Frontal cortex (tissue), 4 donors: ENCODE measurements at places on chromosomes 4 and X.

DNA sequence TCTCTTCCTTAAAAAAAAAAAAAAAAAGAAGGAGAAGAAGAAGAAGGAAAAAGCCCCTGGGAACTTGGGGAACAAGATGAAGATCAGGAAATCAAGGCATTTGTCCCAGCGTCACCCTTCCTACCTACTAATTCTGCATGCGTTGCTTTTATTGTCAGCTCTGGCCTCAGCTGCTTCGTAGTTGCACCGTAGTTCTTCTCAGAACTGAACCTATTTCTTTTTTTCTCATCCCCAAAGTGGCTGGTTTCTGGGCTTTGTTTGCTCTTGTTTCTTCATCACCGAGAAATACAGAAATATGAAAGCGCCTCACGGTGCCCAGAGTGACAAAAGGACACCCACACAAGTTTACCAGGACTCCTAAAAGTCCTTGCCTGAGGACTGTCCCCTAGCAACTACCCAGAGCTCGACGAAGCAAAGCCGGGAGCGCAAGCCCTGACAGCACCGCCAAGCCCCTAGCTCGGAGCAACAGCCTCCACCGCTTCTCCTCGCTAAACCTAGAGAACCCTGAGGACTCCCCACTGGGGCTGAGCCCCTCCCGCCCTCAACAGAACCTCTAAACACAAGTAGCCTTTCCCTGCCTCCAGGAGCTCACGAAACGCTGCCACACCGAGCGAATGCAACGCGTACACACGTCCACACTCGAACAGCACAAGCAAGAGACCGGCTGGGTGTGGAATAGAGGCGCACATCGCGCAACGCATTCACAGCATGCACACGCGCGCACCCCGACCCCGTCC is 710 bp downstream of the PRKG2 start:
- no peak for DNase-seq

GRCh38 chr4:159002950-159003349 is 99.9 kb upstream of the RAPGEF2 start:
- DNase-seq: no peak

- no peak for DNase-seq
These were observed 52.2 kb downstream of the PRDM5 start for GRCh38 chr4:120870279-120870673.

DNA sequence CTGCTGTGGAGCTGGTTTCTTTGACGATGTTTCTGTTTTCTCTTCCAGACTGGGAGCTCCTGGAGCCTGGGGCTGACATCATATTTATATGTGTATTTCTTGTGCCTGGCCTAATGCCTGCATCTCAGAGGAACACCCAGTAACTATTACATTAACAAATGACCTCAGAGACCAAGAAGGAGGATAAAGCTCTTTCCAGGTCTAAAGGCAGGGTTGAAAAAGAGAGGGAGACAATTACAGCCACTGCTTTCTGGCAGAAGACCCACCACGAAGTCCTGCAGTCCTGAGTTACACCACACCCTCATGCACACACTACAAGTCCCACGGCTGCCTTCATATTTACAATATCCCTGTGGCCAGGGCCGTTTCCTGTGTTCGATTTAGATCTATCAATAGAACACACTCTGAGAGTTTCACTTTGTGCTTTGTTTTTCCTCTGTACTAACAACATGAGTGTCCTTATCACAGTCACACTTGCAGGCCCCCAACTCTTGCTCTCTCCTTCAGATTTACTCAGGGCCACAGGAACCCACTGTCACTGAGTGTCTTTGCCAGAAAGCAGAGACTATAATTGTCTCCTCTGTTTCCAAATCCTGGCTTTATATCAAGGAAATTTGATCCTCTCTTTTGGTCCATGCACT is 535.5 kb downstream of the MID1IP1 start:
- DNase-seq: no peak

DNA sequence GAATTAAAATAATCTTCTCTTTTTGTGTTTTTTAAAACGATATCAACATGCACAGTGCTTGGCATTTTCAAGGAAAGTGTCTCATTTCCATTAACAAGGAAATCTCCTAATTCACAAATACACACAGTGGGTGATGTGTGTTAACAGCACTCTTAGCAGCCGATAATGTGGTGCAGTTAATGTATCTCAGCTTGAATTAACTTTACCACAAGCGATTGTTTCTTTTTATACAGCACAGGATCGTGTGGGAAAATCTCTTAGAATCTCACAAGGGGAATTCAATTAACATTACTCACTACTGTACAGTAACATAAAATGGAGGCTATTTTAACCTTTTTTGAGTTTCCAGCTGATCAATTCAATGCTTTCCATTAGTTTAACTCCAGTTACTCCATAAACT is 1841.9 kb downstream of the STIM2 start:
- DNase-seq: no peak

DNA sequence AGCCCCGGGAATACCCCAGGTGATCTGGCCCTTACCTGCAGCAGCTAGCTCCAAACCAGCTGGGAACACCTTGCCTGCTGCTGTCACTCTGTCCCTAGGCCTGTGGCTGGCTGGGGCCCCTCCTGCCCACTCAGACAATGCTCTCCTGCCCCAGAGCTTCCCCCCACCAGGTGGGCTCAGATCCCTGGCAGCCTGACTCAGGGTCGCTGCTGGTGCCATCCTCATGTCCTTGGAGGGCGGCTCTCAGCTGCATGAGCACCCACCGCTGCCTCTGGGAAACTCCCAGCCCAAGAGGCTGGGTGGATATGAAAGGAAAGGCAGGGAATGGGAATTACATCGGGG is 15.8 kb downstream of the C4orf50 start:
- no peak for DNase-seq

DNA sequence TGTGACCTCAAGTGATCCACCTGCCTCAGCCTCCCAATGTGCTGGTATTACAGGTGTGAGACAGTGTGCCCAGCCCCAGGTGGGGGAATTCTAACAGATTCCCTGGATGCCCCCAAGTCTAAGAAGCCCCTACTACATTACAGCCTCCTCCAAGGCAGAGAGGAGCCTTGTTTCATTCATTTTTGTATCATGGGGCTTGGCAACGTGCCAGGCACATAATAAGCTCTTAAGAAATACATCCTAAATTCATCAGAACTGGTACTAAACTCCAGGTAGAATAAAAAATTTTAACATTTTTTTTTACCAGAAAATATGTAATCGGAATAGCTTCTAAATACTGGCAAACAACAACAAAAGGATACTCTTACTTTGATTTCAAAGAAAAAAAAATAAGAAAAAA is 127.1 kb downstream of the CHIC2 start:
- DNase-seq: no peak

DNA sequence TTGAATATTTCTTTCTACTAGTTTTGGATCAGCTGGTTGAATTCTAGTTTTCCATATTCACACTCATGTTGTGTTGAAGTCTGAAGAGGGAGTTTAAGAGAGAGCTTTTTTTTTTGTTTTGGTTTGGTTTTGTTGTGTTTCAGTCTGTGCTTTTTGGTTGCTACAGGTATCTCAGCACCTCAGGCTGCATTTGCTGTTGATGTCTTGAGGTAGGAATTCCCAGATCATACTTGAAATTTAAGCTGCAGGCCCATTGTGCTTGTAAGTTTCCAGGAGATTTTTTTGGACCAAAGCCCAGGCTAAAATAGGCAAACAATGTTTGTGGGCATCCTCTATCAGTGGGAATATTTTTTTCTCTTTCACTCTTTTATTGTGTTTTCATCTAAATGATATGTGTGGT is 190.2 kb upstream of the AGA start:
- DNase-seq: no peak

DNA sequence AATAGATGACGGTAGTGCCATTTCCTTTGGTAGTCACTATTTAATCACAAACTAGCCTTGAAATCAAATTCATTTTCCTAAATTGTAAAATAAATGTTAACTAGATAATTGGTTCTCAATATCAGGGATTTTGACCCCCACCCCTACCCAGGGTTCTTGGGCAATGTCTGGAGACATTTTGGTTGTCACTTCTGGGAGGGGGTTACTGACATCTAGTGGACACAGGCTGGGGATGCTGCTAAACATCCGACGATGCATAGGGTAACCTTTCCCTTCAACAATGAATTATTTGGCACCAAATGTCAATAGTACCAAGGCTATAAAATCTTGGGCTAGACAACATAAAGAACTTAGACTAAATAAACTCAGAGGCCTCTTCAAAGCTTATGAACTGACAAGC is 285.8 kb upstream of the TRPC5 start:
- no peak for DNase-seq

- no peak for DNase-seq
These were observed 67.1 kb downstream of the ACOX3 start for GRCh38 chr4:8373270-8373972.

- DNase-seq: no peak
These were observed 116.8 kb upstream of the KIT start for GRCh38 chr4:54540931-54541330.

DNA sequence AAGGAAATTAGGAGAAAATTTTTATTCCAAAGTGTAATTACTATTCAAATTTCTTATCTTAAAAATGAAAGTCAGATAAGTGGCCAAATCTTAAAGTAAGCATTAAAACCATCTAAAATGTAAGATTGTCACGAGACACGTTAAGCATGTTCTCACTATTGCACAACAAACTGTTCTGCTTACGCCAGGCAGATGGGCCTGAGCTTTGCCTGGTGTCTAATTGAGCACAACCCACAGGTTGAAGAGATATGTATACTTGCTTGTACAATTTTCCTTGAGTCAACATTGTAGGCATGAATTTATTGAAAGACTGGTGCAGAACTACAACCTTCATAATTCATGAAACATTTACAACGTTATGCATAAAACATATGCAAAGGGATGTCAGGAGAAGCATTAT is 3.9 kb downstream of the RNF128 start:
- no peak for DNase-seq

DNA sequence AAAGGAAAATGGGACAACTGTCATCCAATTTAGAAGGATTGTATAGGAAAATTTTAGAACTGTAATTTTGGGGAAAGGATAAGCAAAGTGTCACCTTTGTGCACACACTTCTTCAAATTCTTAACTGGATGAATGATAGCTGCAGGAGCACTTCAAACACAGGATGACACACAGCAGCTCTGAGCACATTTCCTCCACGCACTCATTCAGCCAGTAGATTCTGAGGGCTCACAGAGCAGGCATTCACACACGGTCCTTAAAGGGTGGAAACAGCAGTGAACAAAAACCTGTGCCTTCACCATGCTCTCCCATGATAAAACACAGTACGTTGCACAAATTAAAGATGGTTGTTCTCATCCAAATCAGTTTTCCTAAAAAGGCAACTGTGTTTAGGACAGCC is 38.5 kb upstream of the KLF3 start:
- DNase-seq: no peak

DNA sequence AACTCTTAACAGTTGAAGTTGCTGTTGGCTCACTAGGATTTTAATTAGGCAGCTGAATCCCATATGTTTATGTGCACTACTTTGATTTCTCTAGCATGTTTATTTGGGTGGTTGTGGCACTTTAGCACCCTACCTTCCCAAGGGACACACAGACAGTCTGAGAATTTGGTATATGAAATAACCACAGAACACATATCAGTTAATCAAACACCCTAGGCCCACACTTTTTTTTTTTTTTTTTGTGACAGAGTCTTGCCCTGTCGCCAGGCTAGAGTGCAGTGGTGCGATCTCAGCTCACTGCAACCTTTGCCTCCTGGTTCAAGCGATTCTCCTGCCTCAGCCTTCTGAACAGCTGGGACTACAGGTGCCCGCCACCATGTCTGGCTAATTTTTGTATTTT is 130.5 kb downstream of the DCK start:
- DNase-seq: no peak

DNA sequence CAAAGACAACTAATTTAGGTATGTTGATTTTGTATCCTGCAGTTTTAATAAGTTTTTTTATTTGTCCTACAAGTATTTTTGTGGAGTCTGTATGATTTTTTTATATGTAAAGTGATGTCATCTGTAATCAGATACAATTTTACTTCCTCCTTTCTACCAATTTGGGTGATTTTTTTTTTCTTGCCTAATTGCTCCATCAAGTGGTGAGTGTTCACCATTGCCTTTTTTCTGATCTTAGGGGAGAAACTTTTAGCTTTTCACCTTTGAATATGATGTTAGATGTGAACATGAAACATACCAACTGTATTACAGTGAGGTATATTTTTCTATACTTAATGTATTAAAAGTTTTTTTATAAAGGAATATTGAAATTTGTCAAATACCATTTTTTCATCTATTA is 362.3 kb downstream of the PABPC4L start:
- DNase-seq: no peak

GRCh38 chrX:45907786-45908185 is 637.4 kb downstream of the ZNF674 start:
- DNase-seq: no peak

GRCh38 chrX:85828771-85829170 is 218.6 kb downstream of the CHM start:
- DNase-seq: no peak

DNA sequence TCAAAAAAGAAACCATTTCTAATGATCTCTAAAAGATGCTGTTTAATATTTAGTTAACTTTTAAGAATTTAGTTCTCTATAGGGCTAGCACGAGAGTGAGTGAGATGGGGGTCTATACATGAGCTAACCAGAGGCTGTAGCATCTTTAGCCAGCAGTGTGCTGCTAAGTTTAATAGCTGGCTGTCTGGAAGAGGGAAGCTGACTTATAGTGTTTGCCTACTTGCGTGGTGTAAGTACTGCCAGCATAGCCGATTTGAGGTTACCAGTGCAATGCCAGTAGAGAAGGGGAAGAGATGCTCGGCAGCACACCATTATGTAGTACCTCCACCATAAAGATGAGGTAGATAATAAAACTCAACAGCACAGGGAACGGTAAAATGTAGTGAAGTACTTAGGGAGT is 47.1 kb upstream of the TMEM131L start:
- no peak for DNase-seq

GRCh38 chr4:42416017-42416416 is 18.7 kb downstream of the SHISA3 start:
- DNase-seq: no peak

- no peak for DNase-seq
These were observed at the start of gene GSPT2 for GRCh38 chrX:51743179-51743957. Gene GSPT2 (plus strand): TSS chrX:51743442. CDS start chrX:51743627, 185 bp downstream.

DNA sequence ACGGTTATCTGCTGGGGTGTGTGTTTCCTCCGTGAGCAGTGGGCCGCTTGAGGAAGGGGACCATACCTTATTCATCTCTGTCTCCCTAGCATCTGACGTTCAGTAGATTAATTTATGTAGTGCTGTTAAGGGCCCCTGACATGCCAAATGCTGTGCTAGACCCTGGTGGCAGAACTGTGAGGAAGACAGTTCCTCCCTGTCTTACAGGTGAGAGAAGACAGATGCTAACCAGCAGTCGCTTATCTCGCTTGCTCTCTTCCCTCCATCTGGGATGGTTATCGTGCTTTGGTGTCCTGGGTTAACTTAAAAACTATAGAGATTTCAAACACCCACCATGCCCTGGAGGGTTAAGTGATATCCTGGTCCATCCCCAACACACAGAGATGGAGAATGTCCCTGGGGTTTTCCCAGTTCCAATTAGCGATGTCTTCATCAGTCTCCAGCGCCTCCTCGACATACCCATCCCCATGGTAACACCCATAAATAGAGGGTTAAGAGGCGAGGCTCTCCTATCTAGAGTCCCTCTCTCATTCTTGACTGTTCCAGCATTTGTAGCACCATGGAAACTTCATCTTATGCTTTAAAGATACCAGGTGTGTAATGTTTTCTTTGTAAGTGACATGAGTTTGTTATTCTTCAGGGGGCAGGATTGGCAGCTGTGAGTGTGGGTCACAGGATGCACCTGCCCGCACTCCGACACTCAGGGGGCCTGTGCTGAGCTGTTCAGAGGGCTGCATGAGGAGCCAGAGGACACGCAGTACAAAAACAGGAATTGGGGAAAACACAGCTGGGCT is 135.2 kb downstream of the STK32B start:
- DNase-seq: no peak
